ENCODE measurements at places on chromosomes 5 and 9. TPM values are rescaled to one million over a fixed set of nuclear protein-coding genes. Genes with fewer than 3 reads are reported as not detected.

The OBP2B gene
- total RNA-seq = not detected

The MPDZ gene
- 14.3 TPM for total RNA-seq

The C5orf58 gene
- not detected for total RNA-seq

The TRIM36 gene
- total RNA-seq = 1.8 TPM

The SPINK4 gene
- total RNA-seq = not detected

The SVEP1 gene
- not detected for total RNA-seq

The IFNA21 gene
- total RNA-seq = not detected

The HTR4 gene
- total RNA-seq = not detected

The RLN2 gene
- total RNA-seq = 0.92 TPM

The IL5 gene
- not detected for total RNA-seq

The FAT2 gene
- 95.1 TPM for total RNA-seq

The PCDHGC4 gene
- 0.54 TPM for total RNA-seq

The SEMA5A gene
- 4.1 TPM for total RNA-seq

The OTP gene
- total RNA-seq = not detected

The GPR21 gene
- total RNA-seq = not detected

The RNF183 gene
- not detected for total RNA-seq

The CEL gene
- total RNA-seq = 0.34 TPM

The PCDHGA4 gene
- 0.07 TPM for total RNA-seq

The RNF180 gene
- 5.7 TPM for total RNA-seq

The SPATA6L gene
- total RNA-seq = 0.28 TPM

The NAIP gene
- total RNA-seq = 1.9 TPM

The SEMA6A gene
- 0.34 TPM for total RNA-seq
